ENCODE measurements at places on chromosomes 5 and 9. TPM values are rescaled to one million over a fixed set of nuclear protein-coding genes. Genes with fewer than 3 reads are reported as not detected.

The OR1J2 gene
- not detected for total RNA-seq

The HTR4 gene
- total RNA-seq: not detected

The CDC42SE2 gene
- 28.0 TPM for total RNA-seq

The IL11RA gene
- 9.8 TPM for total RNA-seq

The OBP2B gene
- total RNA-seq: not detected

The MARCOL gene
- not detected for total RNA-seq

The NDST1 gene
- total RNA-seq: 129 TPM

The OLFM1 gene
- 4.7 TPM for total RNA-seq

The C9orf85 gene
- total RNA-seq: 9.4 TPM

The INSL6 gene
- total RNA-seq: not detected

The LCN6 gene
- not detected for total RNA-seq

The CNTFR gene
- total RNA-seq: not detected

The EQTN gene
- not detected for total RNA-seq

The CDC25C gene
- total RNA-seq: 9.4 TPM

The EIF4E1B gene
- total RNA-seq: not detected

The NOXA1 gene
- not detected for total RNA-seq

The PCDHGB3 gene
- 0.67 TPM for total RNA-seq

The SAP30L gene
- 27.4 TPM for total RNA-seq

The UBE2QL1 gene
- not detected for total RNA-seq

The SPINK9 gene
- total RNA-seq: not detected

The TAS2R1 gene
- total RNA-seq: not detected

The GDA gene
- 2.7 TPM for total RNA-seq

The TAF11L3 gene
- total RNA-seq: not detected

The PCDHAC1 gene
- not detected for total RNA-seq

The BRINP1 gene
- total RNA-seq: 0.40 TPM
